ENCODE measurements at places on chromosomes 1 and 21.
A peak's percentile ranks its signal among the peaks of the same experiment; 100 is the strongest.

DNA sequence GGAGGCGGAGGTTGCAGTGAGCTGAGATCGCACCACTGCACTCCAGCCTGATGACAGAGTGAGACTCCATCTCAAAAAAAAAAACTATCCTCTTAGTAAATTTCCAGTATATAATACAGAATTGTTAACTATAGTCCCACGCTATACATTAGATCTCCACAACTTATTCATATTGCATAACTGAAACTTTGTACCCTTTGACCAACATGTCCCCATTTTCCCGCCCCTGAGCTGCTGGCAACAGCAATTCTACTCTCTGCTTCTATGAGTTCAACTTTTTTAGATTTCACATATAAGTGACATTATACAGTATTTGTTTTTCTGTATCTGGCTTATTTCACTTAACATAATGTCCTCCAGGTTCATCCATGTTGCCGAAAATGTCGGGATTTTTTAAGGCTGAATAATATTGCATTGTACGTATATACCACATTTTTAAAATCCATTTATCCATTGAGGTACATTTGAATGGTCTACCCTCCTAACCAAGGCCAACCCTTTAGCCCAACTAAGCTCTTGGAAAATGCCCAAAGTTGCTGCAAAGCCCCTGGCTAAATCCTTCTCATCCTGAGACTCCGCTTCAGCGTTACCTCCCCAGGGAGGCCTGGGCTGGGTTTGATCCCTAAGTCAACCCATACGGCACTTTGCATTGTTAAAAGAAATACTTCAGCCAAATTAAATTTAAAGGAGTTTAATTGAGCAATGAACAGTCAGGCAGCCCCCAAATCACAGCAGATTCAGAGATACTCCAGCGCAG, 34.2 kb downstream of the NEK2 start:
- DNase-seq, result no peak

GRCh38 chr1:203744075-203744972, 20.7 kb upstream of the LAX1 start:
- DNase-seq, result peak; percentile 46

GRCh38 chr1:116855191-116855619, 54.5 kb upstream of the PTGFRN start:
- DNase-seq, result peak; percentile 36

DNA sequence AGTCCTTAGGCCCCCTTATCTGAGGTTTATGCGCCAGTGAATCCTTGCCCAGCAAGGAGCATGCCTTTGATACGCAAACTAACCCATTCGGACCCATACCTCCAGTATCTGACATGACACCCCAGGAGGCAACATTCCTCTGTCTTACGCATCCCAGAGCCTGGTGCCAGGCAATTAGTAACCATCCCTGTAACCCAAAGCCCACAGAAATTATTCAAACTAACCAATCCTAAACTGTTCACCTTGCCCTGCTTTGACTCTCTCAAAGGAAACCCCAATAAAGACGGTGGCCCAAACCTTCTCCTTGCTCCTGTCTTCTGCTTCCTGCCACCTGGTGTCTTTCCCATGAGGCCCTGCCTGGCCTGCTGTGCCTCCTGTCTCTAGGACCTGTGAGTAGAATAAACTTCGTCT, 36.4 kb downstream of the ZNF496 start:
- peak; percentile 28 for DNase-seq

DNA sequence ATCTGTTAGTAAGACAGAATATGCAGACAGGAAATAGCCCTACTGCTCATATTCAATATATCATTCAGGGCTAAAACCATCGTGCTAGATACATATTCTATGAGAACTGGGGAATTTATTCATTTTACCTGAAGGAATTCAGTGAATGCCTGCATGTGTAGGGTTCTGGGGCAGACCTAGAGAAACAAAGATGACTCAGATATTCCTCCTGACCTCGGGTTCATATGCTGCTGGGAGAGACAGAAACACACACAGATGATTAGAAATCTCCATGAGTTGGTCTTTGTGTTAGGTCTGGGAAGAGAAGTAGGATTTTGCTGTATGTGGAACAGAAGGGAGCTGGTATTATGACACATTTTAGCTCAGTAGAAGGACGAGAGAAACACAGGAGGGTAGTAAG, 176.5 kb upstream of the ST6GALNAC5 start:
- no peak for DNase-seq

GRCh38 chr1:54304518-54304917, 101.7 kb downstream of the SSBP3 start:
- DNase-seq, result no peak

DNA sequence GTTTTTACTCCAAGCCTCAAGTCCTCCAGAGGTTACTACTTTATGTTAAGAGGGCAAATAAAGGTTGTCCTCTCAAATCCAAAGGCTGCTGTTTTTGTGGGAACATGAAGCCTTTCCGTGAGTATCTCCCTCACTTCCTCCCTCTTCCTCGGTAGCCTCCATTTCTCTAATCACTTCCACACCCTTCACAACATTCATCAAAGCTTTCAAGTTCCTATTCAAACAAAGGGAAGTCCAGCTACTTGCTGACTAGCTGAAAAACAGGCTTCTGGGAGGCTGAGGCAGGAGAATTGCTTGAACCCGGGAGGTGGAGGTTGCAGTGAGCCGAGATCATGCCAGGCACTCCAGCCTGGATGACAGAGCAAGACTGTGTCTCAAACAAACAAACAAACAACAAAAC, 6.6 kb upstream of the CD48 start:
- DNase-seq, result no peak

- DNase-seq, result peak; percentile 62
Measured at GRCh38 chr1:162357681-162358266, 18.9 kb downstream of the SPATA46 start.

- no peak for DNase-seq
Measured at GRCh38 chr1:210698661-210699060, 370.0 kb downstream of the HHAT start.

DNA sequence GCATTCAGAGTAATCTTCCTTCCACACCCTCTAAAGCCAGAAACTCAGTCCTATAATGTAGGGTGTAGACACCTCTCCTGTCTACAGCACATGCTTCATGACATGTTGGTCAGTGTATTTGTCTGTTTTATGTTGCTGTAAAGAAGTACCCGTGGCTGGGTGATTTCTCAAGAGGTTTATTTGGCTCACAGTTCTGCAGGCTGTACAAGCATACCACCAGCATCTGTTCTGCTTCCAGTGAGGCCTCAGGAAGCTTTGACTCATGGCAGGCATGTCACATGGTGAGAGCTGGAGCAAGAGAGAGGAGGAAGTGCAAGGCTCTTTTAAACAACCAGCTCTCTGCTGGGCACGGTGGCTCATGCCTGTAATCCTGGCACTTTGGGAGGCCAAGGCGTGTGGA, 12.1 kb downstream of the PLOD1 start:
- DNase-seq, result peak; percentile 25

Measured in fibroblast of mammary gland (primary cell).